ENCODE measurements at places on chromosomes 3 and 15.

DNA sequence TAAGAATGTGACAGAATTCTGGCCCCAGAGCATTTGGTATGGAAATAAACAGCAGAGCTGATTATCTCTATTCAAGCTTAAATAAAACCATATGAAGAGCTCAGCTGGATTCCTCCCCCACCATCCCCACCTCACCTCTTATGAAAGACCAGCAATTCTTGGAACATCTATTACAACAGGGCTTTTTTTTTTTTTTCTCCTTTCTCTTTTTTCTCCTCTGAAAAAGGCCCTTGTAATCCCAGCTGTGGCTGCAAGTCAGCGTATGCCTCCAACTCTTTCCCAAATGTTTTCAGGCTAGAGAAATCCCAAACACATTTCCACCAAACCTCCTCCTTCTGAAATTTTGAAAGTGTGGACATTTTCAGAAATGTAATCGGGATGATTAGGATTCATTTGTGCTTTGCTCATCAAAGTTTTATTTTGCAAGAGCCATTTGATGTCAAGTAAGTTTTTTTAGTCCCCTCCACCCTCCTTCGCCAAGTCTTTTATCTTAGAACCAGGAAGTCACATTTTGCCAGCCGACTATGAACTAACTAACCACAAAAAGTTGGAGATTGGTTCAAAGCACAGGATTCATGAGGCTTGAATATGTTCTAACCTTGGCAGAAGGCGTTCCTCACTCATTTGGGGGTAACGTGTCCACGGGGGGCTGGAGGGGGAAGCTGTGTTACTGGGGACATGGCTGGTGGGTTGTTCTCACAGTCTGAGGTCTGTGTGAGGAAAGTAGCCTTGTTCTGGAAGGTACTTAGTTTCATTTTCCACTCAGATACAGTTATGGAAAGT, 142.0 kb upstream of the PDZRN3 start:
- no peak for DNase-seq

DNA sequence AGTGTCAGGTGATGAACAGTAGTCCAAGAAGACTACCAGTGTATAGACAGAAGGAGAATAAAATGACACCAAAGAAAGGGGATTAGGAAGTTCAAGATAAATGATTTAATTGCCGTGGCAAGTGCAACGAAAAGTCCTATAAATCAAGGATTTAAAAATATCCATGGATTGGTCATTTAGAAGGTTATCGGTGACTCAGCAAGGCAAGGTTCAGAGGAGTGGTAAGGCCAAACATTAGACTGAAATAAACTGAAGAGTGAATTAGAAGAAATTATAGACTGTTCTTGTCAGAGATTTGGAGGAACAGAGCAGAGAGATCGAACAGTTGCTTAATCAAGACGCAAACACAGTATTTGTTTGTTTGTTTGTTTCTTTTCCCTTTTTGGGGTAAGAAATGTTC, 211.9 kb upstream of the KCNMB2 start:
- no peak for DNase-seq

GRCh38 chr15:88635318-88635717, 3.5 kb upstream of the ISG20 start:
- no peak for DNase-seq

DNA sequence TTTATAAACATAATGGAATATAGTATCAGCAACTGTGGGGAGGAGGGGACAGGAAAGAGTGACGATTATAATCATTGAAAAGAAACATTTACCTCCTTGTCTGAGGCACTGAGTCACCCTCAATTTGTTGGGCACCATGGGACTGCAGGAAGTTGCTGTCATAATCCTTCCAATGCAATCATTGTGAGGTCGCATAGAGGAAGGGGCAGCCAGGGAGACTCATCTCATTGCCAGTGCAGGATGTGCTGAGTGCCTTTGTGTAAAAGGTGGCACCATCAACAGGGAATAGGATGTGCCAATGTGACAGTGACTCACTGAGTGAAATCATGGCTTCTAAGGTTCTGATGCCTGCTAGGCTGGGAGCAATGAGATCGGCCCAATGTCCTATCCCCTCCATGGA, 300.4 kb upstream of the ADAMTS9 start:
- DNase-seq = no peak

DNA sequence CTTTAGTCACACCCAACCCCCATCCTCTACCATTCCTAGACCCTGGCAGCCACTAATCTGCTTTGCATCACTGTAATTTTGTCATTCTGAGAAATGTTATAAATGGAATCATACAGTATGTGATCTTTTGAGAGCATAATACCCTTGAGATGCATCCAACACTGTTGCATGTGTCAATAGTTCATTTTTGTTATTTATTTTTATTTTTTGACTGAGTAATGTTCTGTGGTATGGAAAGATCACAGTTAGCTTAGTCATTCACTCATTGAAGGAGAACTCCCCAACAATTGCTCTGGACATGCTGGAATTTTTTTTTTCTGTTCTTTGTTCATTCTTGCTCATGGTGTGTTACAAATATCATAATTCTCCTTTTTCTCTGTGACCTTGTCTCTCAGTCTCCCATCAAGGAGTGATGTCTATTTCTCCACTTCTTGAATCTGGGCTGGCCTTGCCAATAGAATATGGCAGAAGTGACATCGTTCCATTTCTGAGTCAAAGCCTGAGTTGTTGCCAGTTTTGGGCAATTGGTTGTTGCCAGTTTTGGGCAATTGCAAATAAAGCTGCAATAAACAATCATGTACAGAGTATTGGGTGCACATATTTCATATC, 6.8 kb upstream of the ADPGK start:
- DNase-seq = no peak

- DNase-seq = no peak
Measured at GRCh38 chr15:70932397-70932796, 39.8 kb downstream of the LRRC49 start.

GRCh38 chr3:123571264-123571972, 13.4 kb downstream of the HACD2 start:
- no peak for DNase-seq

Data from stimulated activated CD4-positive, alpha-beta T cell treated with anti-CD3 and anti-CD28 coated beads, Interleukin-4, amount 100 ng/mL, for 48 hours (primary cell).